ENCODE measurements at places on chromosomes 12 and 14.

- DNase-seq = no peak
These were observed 292.1 kb downstream of the CACNA1C start for GRCh38 chr12:2344885-2345284.

DNA sequence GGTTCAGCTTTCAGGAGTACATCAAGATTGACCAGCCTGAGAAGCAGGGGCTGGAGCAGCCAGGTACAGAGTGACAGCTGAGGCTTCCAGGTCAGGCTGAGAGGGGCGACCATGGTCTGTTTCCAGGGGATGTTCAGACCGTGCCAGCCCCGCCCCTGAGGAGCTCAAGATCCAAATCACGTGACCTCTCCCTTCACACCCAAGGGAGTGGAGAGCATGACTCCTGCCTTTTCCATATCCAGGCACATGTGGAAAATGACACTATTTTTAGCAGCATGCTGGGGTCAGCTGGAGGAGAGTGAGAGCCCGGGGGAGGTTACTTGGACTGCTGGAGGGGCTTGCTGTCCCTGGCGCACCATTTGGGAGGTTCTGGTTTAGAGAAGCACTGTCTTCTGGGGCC, 92.7 kb downstream of the B4GALNT3 start:
- no peak for DNase-seq

DNA sequence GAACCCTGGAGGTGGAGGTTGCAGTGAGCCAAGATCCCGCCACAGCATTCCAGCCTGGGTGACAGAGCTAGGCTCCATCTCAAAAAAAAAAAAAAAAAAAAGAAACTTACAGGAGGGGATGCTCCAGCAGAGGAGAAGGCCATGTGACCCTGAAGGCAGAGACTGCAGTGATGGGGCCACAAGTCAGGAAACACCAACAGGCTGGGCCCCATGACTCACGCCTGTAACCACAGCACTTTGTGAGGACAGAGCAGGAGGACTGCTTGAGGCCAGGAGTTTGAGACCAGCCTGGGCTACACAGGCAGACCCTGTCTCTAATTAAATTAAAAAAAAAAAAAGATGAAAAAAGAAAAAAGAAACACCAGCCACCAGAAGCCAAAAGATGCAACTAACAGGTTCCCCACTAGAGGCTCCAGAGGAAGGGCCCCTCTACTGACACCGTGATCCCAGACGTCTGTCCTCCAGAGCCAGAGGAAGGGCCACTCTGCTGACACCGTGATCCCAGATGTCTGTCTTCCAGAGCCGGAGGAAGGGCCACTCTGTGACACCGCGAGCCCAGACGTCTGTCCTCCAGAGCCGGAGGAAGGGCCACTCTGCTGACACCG, 9.1 kb upstream of the GLT1D1 start:
- DNase-seq = peak; percentile 76

DNA sequence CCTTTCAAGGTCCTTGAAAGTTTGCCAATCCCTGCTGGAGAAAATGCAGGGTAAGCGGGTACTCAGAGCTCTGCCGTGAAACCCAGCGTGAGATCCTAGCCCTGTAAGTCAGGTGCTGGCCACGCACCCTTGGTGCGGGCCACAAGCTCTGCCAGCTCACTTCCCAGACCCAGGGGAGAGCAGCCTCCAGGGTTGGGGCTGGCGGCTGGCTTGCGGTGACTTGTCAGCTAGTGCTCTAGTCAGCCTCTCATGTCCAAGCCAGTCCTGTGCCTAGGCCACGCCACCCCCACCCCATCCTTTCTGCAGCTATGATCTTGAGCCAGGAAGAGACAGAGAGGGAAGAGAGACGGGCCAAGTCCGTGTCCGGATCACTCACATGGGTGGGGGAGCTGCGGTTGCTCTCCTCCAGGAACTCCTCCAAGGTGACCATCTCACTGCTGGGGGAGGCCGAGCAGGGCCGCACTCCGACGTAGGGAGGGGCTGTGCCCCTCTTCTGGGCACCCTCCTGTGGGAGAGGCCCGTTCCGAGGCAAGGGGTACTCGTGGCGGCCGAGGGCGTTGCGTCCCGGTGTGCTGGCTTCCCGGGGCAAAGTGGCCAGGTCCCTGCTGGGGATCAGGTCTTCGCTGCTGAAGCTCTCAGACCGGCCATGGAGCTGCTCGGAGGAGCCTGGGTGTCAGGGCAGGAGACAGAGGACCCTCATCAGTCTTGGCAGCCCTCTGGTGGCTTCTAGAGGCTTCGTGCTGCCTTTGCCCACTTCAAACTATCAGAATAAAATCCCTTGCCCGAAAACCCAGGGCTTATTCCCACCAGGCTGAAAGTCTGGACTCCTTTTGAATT, 33.3 kb upstream of the GPR68 start:
- DNase-seq = no peak

Data from CD4-positive, alpha-beta T cell treated with Interferon gamma for 1 hour (primary cell).